ENCODE measurements at places on chromosomes 6 and 20.

GRCh38 chr6:153832543-153832942 lies 206.5 kb upstream of the OPRM1 start:
- DNase-seq = no peak

- DNase-seq = no peak
These were observed 394.4 kb downstream of the CDH4 start for GRCh38 chr20:61646453-61646852.

DNA sequence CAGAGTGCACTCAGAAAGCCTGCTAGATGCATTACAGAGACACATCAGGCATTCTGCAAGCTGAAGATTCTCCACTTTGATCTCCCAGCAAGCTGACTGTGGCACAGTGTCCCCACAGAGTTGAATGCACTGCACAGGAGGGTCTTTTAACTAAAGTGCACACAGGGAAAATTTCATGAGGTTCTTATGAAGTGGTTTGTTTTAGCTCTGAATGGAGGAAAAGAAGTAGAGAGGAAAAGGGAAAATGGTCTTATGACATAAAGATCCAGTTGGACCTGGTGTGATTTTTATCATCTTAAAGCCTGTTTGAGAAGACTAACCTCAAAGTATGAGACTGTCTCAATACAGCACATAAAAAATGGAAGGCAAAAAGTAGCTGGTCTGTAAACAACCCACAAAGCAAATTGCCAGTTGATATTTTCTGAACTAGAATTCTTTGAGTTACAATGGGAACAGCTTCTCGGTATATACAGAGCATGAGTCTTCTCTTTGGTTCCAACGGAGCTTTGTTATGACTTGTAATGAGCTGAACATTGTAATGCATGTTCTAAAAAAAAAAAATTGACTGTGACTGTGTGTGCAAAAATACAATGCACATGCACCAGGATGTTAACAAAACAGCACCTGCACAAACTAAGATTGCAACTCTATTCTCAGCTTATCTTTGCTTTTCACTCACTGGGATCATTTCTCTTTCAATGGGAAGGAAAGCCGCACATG lies 383.0 kb upstream of the ID4 start:
- no peak for DNase-seq

GRCh38 chr20:4021906-4022305 lies 6.5 kb upstream of the RNF24 start:
- no peak for DNase-seq

DNA sequence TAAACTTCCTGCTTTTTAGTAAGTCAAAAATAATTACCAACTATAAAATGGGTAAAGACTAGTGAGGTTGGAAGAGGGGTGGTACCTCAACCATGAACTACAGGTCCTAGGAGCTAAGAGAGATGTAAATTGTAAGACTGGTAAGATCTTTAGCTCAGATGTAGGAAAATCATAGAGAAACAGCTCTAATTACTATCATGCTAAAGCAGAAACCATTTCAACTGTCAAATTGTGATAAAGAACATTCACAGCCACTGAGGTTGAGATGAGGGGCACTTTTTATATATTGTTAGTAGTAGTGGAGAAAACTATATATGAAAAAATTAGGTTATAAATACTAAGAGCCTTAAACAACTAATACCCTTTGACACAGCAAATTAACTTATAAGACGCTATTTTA lies 20.0 kb downstream of the CDK19 start:
- no peak for DNase-seq

DNA sequence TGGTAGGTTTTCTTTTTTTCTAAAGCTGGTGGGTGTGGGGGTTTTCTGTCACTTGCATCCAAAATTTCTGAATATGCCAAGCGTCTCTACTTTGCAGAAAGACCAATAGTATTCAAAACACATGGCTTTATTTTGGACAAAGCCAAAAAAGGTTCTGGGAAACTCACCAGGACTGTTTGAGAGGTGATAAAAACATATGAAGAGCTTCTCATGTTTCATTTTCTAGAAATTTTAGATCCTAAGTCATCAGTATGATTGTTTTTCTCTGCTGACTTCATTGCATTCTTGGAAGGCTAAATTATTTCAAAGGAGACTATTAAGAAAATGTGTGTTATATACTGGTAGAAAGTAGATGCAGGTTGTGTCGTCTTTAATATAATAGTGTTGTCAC lies 51.3 kb downstream of the GCLC start:
- DNase-seq = no peak

DNA sequence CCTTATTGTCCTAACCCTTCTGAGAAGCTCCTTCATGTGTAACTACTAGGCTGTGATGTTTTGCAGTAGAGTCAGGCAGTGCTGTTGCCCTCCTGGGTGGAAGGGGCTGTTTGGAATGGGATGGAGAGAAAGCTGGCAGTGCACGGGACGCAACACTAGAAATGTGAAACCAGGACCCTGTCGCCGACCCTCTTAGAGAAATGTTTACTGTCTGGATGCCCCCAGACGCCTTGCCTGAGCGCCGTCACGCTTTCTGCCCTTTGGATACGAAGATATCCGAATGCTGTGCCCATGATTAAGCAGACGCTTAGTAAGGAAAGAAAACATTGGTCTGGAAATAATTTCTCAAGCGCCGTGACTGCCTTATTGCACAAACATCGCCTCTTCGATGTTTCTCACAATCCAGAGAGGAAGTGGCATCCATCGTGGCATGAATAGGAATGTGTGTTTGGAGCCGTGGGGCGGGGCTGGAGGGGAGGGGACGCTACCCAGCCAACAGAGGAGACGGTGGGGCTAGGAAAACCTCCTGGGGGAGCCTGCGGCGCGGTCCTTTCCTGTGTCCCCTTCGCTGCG lies 661 bp upstream of the PPP1R14C start:
- DNase-seq = no peak

DNA sequence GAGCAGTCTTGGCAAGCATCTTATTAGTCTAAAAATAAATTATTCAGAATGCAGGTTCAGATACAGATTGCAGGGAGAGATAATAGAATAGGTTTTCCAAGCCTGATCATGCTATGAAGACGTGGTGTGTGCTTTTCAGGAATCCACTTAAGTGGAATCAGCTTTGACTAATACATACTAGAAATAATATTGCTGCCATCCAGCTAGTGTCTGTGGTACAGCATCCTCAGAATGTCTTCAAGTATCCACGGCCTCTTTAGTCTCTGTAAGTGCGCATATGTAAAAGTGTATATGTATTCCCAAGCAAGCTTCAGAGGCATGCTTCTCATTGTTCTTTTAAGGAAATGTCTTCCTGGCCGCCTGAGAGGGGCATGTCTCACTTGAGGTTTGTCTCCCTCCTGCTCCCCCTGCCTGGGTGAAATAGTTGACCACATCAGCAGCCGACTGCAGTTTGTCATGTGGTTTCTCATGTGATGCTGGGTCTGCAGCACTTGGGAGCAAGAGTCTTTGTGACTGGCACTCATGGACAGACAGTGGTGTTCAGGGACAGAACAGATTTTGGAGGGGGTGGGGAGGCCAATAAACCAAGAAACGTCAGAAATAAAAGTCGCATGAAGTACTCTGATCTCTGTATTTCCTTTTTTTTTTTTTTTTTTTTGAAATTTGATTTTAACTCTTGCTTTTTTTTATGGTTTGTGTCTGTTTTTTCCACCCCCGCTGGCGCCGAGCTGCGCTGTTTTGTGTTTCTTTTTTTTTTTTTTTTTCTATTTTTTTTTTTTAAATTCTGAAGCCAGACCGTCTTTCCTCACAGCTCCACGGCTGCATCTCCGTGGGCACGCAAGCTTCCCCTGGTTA lies 150.8 kb downstream of the PRL start:
- DNase-seq = no peak

GRCh38 chr6:142322504-142323198 lies 20.8 kb downstream of the ADGRG6 start:
- DNase-seq = no peak

- DNase-seq = no peak
These were observed 78.3 kb downstream of the AKAP7 start for GRCh38 chr6:131213501-131213990.

- DNase-seq = no peak
These were observed 4.7 kb downstream of the HLA-B start for GRCh38 chr6:31352310-31352682.

- DNase-seq = no peak
These were observed 30.3 kb downstream of the AK9 start for GRCh38 chr6:109660526-109661320.

DNA sequence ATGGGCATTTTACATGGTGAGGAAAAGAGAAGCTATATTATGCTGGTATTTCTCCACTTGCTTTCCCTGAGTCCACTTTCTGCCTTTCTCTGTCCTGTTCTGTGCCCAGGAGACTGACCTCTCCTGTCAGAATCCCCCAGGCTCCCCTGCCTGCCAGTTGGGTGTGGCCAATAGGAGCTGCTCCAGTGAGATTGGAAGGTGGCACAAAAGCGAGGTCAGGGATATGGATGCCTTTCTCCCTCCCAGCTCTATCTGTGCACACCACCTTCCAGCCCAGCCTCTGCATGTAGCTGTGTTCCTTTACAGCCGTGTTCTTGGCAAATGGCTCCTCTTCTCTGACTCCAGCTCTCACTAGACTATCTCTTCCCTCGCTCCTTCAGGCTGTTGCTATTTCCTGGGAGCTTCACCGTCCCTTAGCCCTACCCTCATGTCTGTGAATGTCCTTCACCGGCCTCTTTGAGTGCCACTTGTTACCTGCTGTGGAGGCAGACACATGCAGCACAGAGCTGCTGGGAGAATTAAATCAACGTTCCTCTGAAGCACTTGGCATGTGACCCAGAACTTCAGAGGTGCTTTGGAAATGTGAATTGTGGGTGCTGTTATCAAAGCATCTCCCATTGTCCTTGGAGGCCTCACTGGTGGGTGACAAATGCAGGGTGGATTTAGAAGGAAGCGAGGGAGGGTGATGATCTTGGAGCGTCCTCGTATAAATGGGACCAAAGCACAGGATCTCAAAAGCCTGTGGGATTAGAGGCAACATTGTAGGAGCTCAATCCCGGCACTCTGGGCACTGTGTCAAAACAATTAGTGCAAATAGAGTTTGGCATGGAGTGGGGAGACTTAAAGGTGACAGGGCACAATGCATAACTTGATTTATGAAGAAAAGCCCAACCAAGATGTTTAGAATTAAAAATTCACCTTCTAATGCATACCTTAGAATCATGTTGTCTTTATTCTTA lies 28.9 kb upstream of the RALGAPA2 start:
- DNase-seq = no peak

DNA sequence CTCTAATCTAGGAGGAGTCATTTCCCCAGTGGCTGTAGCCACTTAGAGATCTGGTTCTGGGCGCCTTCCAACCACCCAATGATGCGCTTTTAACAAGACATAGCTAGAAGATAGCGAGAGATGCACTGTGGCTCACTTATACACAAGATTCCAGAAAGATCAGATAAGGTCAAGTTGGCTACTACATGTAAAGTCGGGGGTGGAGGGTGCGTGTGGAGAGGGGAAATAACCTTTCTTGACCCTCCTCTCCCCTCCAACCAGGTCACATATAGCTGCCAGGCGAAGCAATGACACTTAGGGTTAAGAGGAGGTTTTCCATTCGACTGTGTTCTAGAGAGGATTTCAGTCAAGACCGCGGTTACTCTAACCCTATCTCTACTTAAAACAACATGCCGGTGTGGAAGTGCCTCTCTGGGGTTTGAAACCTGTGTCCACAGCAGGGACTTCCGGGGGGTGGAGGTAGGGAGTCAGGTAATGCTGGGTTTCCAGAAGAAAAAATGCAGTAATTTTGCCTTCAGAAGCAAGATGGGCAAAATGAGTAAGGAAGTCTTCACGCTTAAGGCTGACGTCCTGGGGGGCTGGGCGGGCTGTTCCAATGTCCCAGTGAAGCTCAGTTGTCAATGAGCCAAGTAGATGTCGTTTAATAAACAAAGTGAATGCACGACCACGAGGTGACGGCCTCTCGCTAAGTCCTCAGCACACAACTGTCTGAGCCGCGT lies 1.8 kb upstream of the SIM1 start:
- no peak for DNase-seq

DNA sequence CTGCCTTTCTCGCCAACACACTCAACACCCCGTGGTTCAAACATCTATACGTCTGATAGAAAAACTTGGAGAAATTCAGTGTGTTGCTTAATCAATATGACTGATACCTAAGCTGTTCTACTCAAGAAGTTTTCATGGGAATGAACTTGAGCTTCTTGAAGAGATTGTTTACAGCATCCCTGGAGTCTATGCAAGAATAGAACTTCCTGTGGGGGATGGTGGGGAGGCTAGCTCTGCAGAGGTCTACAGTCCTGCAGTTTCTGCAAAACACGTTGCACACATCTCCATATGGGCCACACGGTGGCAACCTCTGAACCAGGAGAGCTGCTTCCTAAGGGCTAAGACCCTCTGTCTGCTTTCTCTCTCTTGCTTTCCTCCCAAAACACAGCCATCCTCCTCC lies 32.7 kb upstream of the FANCE start:
- DNase-seq = no peak

- DNase-seq = no peak
These were observed 162.0 kb downstream of the BTBD9 start for GRCh38 chr6:38477680-38478260.

- DNase-seq = no peak
These were observed 5.6 kb downstream of the BAG2 start for GRCh38 chr6:57177545-57178265.

DNA sequence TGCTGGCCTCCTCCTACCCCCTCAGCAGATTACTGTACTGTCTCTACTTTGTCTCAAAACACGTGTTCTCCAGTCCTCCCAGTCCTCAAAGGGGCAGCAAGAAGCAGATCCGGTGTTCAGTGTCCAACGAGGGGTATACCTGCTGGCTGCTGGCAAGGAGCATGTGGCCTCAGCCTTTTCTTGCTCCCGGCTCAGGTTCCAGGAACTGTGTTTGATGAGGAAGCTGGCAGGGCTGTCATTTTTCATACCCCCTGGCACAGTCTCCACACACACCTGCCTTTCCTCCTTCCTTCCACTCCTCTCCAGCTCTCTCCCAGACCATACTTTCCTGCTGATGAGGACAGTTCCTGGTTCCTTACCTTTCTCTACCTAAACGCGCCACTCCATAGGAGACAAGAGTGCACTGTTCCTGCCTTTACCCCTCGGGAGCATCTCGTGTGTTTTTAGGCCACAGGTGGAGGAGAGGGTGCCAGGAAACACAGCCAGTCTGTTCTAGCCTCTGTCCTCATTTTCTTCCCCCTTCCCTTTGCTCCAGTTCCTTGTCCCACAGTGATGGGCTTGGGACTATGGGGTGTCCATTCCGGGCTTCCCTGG lies 77.2 kb downstream of the SSR1 start:
- DNase-seq = no peak

DNA sequence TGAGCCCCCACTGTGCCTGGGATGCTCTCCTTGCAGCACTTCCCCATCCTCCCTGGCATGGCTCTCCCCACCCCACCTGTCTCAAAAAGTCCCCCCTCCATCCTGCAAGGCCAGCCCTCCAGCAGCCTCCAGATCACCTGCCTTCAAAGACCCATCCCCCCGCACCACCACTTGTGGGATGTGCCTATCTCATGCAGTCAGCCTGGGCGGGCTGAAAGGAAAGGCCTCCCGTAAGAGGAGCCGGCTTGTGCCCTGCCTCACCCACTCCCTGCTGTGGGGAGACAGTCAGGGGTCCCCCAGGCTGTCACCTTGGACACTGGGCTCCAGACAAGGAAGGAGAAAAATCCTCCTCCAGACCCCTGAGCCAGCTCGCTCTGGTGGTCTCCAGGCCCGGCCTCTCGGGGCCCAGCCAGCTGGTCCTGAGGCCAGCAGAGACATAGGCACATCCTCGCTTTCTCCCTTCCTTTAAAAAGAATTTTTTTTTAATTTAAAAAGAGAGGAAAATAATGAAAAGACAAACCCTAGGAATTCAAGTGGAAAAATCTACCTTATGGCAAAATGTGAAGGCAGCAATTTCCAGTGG lies 77.3 kb downstream of the GRM4 start:
- no peak for DNase-seq

GRCh38 chr6:146833157-146833556 lies 234.4 kb downstream of the ADGB start:
- no peak for DNase-seq

GRCh38 chr20:59667131-59667530 lies 62.8 kb downstream of the PHACTR3 start:
- DNase-seq = no peak

Measured in NCI-H1048 (cell line).